ENCODE measurements at places on chromosomes 11 and 22.

DNA sequence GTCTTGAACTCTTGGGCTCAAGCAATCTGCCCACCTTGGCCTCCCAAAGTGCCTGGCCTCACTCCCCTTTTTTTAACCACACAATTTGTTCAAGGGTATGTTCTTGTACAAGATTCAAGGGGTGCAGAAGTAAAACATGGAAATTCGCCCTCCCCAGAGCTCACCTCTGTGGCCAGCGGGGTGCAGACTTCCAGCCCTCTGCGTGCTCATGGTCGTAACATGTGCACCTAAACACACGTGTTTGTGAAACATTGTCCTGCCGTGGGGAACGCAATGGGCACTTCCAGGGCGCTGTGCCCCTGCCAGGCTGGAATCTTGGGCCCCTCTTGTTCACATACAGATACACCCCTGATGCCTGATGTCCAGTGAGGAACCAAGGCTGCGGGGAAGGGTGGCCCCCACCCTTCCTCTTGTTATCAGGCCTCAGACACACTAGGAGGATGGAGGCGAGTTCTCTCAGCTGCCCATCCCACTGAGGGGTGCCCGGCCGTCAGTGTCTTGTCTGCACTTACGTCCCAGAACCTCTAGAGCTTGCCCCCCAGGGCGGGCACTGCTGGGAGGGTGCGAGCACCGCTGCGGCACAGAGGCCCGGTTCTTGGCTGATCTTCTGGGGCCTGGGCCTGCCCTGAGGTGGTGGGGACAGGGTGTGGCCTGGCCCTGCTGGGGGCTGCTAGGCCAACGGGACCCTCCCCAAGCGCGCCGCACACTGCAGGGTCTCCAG, 4.1 kb upstream of the EPS8L2 start:
- DNase-seq, result no peak

GRCh38 chr11:89405629-89406028, 85.5 kb downstream of the NOX4 start:
- DNase-seq, result no peak

- DNase-seq, result no peak
These were observed 110.8 kb downstream of the TEAD1 start for GRCh38 chr11:12784987-12785386.

GRCh38 chr11:422249-422656, 7.5 kb upstream of the SIGIRR start:
- no peak for DNase-seq

GRCh38 chr11:86801364-86801763, 1.0 kb downstream of the PRSS23 start:
- no peak for DNase-seq

GRCh38 chr11:80214413-80214812, 773.6 kb upstream of the TENM4 start:
- DNase-seq, result no peak

GRCh38 chr22:24094966-24095365, 83.9 kb downstream of the CABIN1 start:
- no peak for DNase-seq

DNA sequence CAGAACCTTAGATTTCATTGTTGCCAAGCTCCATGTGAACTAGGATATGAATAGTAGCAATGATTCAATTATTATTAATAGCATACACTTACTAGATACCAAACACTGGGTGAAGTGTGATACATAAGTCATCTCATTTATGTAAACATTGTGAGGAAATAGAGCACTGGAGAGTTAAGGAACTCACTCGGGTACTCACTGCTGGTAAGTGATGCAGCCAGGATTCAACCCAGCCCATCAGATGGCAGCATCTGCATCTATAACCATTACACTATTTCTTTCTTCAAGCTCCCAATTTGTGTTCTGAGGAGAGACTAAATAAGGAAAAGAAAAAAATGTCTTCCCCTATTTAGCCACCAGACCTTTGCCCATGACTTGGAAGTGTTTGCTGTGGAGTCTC, 10.2 kb upstream of the ALG8 start:
- peak; percentile 27 for DNase-seq

GRCh38 chr11:70247042-70247709, 23.3 kb upstream of the PPFIA1 start:
- DNase-seq, result no peak

DNA sequence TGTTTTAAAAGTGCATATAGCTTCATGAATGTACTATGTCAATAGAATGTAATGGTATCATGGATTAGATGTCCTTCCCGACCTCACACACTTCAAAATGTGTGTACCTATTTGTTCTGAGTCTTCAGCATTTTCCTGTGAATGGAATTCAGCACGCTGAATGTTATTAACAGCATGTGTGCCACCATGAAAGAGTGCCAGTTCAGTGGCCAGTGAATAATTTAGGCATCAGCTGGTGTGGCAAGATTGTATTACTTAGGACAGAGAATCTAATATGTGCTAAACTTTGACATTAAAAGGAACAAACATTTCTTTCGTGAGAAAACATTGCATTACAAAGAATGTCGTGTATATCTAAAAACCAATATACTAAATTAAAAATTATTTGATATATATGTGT, 46.4 kb downstream of the HIPK3 start:
- no peak for DNase-seq

DNA sequence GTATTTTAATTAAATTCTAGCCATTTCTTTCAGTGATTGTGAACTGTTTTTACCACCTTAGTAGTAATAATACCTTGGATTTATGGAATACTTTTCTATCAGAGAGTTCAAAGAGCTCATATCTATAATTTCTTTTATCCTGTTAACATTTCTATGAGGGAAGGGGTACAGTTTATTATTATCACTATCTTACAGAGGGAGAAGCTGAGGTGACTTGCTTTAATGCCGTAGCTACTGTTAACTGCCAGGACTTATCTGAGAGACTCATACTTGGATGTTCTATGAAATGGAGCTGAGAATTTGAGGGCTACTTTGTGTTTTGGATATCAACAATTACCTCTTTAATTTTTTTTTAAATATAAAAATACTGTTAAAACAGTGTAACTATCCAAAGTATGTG, 3.3 kb downstream of the REXO2 start:
- DNase-seq, result no peak

GRCh38 chr11:8545698-8546366, 48.2 kb downstream of the STK33 start:
- no peak for DNase-seq

- DNase-seq, result peak; percentile 53
These were observed at the start of gene SIPA1 for GRCh38 chr11:65637794-65638419. Gene SIPA1, plus strand, starts transcription at chr11:65638101. Its CDS starts 2,821 bp downstream, at chr11:65640922.

DNA sequence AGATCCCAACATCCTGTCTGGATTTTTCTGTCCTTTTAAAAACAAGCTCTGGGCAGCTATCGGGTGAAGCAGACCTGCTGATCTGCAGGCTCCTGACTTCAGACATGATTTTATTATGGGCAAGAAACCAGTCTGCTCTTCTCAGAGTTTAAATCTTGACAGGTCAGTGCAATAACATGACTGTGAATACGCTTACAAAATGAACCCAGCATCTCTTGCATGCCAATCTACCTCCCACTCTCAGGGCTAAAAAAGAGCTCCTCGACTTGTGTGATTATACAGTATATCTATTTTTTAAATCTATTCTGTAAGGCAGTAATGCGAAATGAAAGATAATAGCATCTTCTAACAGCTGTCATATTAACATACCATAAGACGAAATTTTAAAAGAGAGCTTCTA, 18.7 kb upstream of the ASPHD2 start:
- no peak for DNase-seq

DNA sequence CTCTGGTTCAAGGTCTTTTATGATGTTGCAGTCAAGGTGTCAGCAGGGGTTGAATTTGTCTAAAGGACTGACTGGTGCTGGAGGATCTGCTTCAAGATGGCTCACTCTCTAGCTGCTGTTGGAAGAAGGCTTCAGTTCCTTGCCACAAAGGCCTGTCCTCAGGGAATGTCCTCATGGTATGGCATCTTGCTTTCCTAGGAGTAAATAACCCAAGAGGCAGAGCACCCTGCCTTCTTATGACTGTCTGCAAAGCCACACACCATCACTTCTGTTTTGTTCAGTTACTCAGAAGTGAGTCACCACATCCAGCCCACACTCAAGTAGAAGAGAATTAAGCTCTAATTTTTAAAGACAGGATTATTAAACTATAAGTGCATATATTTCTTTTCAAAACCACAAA, 45.2 kb downstream of the PLAAT5 start:
- no peak for DNase-seq

- DNase-seq, result peak; percentile 2
These were observed at the start of gene VSTM5 for GRCh38 chr11:93850594-93851018. Gene VSTM5, minus strand, starts transcription at chr11:93850618. Its CDS starts 116 bp downstream, at chr11:93850502.

- no peak for DNase-seq
These were observed 39.9 kb downstream of the CADM1 start for GRCh38 chr11:115464269-115464668.

DNA sequence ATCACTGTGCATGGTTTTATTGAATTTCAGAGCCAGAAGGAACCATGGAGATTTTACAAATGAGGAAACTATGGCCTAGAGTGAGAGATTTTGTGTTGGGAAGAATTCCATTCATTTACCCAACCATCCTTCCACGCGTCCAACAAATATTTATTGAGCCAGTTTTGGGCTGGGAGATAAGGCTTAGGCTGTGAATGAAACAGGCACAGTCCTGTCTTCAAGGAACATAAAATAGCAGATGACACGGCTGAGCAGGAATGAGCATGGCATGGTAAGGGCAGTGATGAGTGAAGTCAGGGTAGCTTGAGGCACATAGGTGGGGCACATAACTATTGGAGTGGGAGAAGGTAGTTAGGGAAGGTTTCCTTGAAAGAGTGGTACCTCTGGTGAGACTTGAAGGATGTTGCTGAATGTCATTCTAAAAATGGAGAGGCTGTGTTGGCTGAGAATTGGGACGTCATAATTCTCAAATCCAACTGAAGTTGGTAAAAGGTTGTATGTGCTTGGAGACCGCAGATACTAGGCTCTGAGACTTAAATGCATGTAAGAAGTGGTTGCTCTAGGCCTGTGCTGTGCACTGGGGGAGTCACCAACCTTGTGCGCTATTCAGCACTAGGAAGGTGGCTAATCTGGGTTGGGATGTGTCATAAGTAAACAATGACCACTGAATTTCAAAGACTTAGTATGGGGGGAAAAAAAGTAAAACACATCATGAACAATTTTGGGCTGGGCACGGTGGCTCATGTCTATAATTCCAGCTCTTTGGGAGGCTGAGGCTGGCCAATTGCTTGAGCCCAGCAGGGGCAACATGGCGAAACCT, 51.9 kb downstream of the TEAD1 start:
- DNase-seq, result no peak

DNA sequence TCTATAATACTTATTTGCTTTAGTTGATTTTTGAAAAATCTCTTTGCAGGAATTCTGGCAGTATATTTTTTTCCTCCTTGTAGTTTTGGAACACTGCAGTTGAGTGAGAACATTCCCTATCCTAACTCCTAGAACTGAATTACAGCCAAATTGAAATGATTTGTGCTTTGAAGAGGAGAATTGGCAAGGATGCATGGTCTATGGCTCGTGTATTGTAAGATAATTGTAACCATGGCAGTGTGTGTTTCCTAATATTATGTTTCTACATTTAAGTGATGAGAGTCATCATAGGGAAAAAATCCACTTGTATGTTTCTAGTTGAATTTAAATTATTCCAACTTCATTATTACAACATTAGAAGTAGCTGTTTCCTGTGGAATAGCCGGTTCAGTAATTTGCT, 80.9 kb upstream of the MYO18B start:
- no peak for DNase-seq

DNA sequence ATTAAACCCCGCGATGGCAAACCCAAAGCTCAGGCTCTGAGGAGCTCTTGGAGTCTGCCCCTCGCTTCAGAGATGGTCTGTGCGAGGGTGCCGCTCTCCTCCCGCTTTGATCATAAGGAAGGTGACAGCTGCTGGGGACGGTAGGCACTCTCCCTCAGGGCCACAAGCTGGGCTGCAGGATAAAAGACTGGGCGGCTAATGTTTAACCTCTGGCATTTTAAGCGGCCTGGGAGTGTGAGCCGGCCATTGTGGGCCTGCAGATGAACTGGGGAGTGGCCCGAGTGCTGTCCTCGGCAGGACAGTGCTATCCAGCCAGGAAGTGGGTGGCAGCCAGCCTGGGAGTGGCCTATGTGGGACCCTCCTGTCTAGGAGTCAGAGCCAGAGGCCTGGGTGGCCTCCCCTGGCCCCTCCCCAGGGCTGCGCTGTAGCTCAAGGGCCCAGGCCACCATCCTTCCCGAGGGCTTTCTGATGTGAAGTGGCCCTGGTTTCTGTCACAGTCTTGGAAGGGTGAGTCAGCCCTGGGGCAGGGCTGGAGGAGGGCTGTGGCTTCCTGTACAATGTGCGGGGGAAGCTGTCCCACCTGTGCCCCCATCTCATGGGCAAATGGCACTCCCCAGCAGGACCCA, 58.7 kb upstream of the PRODH start:
- DNase-seq, result no peak

DNA sequence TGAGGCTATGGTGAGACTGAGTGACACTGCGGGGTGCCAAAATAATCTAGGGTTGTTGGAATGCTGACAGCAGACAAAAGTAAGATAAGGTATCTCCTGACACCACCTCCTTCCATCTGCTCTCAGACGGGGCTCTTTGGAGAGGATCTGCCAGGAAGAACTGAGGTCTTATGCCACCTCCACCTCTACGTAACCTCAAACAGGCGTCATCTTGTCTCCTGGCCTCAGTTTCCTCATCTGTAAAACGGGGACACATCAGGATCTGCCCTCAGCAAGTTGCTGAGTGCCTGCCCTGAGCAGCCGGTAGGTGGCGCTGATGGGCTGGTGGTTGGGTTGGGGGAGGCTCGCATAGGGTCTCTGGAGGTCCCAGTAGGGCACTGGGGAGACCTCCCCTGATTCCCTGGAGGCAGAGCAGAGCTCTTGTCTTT, 1.7 kb upstream of the MYEOV start:
- no peak for DNase-seq

- DNase-seq, result no peak
These were observed 111.0 kb downstream of the CHST1 start for GRCh38 chr11:45554230-45554967.

GRCh38 chr11:126416542-126417090, 61.1 kb downstream of the ST3GAL4 start:
- peak; percentile 71 for DNase-seq

- DNase-seq, result no peak
These were observed 27.3 kb downstream of the CAPN1 start for GRCh38 chr11:65208785-65209710.

GRCh38 chr11:60363542-60364470, 14.5 kb upstream of the MS4A7 start:
- DNase-seq, result peak; percentile 53

GRCh38 chr11:61766353-61766841, 14.0 kb downstream of the MYRF start:
- no peak for DNase-seq

DNA sequence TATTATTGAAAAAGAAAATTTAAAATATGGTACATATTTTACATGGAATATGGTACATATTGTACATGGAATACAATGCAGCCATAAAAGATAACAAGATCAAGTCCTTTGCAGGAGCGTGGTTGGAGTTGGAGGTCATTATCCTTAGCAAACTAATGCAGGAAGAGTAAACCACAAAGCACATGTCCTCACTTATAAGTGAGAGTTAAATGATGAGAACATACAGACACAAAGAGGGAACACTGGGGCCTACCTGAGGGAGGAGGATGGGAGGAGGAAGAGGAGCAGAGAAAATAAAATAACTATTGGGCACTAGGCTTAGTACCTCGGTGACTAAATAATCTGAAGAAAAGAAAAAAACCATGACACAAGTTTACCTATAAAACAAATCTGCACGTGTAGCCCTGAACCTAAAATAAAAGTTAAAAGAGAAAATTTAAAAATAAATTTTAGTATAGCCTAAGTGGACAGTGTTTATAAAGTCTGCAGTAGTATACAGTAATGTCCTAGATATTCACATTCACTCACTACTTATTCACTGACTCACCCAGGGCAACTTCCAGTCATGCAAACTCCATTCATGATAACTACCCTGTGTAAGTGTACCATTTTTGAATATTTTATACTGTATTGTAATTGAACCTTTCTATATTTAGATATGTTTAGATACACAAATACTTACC, 204.4 kb downstream of the FAM76B start:
- DNase-seq, result no peak
